T-helper 1 cell (primary cell): ENCODE measurements at places on chromosomes 16 and 17.

- DNase-seq = no peak
Measured at GRCh38 chr17:43713494-43714162, 45.0 kb downstream of the SOST start.

DNA sequence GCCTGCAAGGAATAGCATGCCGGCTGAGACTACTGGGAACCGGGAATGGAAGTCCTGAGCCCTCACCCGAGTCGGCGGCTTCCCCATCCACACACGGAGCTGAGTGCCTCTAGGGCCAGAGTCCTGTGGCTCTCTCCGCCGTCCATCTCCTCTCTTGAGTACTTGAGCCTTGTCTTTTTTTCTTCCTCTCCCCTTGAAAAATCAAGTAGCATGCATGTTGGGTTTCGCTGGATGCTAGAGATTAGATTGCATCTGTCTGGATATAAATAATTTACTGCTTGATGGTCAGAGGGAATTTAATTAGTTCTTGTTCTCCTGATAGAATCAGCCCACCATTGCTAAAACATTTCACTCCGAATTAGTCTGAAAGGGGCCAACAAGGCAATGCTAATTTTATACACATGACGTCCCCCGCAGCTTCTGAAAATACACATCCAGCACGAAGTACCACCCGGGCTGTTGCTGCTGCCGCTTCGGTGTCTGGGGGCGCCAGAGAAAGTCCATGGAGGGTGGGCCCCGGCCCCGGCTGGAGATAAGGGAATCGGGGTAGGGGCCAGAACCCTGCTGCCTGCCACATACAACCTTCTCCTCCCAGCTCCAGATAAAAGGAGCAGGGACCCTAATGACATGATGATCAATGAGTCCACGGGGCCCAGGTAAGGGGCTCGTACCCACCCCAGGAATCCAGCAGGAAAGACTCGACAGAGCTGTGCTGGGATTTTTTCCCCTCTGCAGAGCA, 48.5 kb downstream of the RBFOX3 start:
- DNase-seq = no peak

GRCh38 chr16:88618182-88618955, 20.0 kb upstream of the IL17C start:
- DNase-seq = no peak

DNA sequence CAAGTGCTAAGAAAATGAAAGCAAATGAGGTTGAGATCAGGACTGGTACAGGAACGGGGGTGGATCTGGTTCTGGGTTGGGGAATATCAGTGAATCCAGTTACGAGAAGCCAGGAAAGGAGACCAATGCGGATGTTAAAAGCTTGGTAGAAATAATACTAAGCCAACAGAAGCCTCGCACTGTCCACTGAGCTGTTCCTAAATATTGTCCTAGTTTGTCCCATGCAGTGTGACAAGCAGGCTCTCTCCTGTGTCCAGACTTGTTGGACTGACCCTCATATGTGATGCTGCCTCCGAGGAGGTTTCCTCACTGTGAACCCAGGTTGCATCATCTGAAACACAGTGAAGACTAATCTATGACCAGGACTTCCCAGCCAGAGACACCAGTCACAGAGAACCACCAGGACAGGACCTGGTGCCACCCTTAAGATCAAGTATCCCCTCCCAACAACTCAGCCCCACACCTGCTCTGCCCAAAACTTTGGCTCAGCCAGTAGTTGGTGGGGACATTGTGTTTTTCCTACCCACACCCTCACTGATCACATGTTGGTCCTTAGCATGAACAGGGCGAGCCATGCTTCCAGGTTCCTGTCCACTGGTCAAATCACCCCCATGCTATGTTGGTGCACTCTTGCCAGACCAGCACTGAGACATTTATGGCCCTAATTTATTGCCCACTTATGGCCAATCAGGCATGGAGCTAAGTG, 32.7 kb upstream of the SCNN1B start:
- DNase-seq = no peak

DNA sequence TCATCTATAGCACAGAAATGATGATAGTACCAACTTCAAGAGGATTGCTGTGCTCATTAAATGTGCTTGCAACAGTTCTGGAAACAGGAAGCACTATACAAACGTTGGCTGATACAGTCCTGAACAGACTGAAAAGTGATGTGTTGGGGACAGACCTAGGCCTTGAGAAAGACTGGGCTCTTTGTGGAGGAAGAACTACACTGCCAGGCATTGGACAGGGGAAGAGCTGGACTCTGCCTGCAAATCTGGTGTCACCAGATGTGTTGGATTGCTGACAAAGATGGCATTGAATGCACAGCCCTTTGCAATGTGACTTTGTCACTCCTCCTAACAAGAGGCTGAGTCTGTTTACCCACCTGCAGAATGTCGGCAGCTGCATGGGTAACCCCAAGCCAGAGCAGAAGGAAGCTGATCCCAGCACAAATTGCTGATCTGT, 12.4 kb upstream of the ST6GALNAC2 start:
- DNase-seq = no peak

- no peak for DNase-seq
Measured at GRCh38 chr17:72119873-72120641, 763 bp upstream of the SOX9 start.

DNA sequence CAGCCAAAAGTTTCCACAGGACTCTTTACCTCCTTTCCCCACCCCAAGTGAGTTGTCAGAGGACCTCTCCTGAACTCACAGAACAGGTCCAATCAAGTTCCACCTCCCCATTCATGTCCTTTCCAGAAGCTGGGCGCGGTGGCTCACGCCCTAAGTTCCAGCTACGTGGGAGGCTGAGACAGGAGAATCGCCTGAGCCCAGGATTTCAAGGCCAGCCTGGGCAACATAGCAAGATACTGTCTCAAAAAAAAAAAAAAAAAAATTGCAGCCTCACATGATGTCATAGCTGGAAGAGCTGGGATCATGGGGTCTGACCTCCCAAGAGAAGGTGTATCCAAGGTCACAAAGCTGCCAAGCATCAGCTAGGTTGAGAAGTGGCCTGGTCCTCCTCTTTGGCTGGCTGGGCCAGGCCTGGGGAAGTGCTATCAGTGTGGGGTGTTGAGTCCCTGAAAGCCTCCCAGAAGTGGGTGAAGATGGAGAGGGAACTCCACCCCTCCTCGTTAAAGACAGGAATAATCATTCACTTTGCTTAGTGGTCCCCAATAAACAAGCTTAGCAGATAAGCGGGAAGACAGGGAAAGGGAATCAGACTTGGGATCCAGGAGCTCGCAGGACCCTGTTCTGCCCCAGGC, 5.5 kb upstream of the MNT start:
- DNase-seq = no peak

DNA sequence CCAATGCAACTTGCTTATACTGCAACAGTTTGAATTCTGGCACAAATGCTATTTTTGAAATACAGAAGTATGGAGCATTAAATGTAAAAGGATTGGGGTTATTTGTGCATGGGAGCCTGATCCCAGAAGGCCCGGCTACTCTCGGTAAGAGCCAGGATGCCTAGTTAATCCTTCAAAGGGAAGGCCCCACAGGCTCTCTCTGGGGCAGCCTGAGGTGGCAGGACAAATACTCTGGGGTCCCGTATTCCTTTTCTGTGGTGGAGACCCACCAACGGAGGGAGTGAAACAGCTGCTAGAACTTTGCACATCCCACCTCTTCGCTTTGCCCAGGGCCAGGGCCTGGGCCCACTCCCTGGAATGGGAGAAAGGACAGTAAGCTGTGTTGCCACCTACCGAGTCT, 30.4 kb downstream of the ERN1 start:
- DNase-seq = no peak

- no peak for DNase-seq
Measured at GRCh38 chr17:79242873-79243602, 168.4 kb downstream of the ENGASE start.

- no peak for DNase-seq
Measured at GRCh38 chr16:4729876-4730275, 4.2 kb downstream of the ANKS3 start.

- DNase-seq = no peak
Measured at GRCh38 chr17:76088041-76088867, 9.3 kb downstream of the ZACN start.

GRCh38 chr16:85125570-85126393, 13.5 kb upstream of the CIBAR2 start:
- no peak for DNase-seq

GRCh38 chr17:18954321-18954720, 2.4 kb downstream of the SLC5A10 start:
- DNase-seq = no peak

GRCh38 chr17:60579551-60579950, 20.4 kb upstream of the PPM1D start:
- no peak for DNase-seq

DNA sequence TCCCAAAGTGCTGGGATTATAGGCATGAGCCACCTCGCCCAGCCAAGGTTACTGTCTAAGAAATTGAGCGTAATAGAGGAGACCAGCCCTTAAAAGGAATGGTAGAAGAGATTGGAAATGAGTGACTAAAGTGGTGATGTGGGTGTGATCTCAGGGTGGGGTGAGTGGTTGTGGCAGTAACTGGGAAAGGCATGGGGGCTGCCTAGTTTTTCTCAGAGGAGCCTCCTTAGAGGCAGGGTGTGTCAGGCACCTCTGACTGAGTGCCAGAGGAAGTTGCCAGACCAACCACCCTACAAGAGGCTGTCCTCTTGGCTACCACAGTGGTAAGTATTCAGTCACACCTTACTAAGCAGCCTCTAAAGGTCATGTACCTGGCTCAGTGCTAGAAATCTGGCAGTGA, 8.9 kb downstream of the DUS2 start:
- DNase-seq = no peak

DNA sequence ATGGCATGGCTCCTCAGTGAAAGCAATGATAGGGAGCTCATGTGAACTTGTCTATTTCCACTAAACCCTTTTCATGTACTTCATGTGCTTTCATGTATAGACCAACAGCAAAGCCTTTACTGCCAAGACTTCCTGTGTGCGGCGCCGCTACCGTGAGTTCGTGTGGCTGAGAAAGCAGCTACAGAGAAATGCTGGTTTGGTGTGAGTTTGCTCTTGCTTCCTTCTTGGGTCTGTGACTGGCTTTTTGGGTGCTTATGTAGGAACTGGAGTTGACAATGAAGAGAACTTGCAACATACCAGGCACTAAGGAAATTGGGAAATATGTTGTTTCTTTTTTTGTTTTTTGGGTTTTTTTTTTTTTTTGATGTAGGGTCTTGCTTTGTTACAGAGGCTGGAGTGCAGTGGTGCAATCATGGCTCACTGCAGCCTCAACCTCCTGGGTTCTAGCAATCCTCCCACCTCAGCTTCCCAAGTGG, 5.7 kb downstream of the SNX11 start:
- DNase-seq = no peak

DNA sequence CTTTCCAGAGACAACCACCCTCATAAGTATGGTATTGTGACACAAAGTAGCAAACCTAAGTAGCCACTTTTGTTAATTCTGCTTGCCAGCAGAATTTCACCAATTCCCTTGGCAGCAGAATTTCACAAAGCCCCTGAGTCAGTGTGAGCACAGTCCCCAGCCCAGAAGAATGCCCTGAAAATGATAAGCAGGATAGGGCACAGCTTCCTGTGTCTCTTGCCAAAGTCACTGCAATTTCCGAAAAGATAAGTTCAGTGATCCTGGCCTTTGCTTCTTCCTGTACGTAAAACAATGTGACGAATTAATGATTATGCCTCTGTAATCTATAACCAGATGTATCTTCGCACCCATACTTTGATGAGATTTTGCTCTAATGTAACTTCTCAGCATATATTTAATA, 16.0 kb upstream of the WIPF2 start:
- DNase-seq = no peak

GRCh38 chr17:34788696-34789095, 172.6 kb downstream of the CCT6B start:
- DNase-seq = no peak

DNA sequence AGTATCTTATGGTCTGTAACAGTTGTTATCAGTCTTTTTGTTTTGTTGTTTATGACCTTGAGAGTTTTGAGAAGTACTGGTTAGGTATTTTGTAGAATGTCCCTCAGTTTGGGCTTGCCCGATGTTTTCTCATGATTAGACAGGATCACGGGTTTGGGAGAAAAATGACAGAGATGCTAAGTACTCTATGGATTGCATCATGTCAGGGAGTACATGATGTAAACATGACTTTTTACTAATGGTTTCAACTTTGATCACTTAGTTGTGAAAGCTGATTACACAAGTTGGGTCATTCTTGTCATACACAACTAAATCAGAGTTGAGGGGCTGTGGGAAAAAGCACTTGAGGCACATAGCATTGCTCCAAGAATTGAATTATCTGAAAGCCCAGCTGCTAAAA, 94.7 kb upstream of the SIAH1 start:
- no peak for DNase-seq

DNA sequence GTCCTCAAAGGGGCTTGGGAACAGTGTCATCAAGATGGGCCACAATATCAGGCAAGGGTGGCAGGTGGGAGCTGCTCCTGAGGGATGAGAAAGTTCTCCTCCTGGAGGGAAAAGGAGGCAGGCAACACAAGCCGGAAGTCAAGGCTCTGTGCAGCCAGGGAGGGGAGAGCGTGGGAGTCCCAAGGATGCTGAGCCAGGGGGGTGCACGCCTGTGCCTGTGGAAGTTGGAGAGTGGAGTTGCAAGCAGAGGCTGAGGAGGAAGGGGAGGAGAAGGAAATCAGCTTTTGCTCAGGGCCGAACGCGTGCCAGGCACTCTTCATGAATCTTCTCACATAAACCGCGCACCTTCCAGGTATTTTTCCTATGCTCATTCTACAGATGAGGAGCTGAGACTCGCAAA, 7.4 kb upstream of the SLC13A2 start:
- DNase-seq = no peak

GRCh38 chr17:36506831-36507230, 20.4 kb downstream of the ZNHIT3 start:
- no peak for DNase-seq

GRCh38 chr17:6352016-6352415, 82.9 kb downstream of the AIPL1 start:
- DNase-seq = no peak

DNA sequence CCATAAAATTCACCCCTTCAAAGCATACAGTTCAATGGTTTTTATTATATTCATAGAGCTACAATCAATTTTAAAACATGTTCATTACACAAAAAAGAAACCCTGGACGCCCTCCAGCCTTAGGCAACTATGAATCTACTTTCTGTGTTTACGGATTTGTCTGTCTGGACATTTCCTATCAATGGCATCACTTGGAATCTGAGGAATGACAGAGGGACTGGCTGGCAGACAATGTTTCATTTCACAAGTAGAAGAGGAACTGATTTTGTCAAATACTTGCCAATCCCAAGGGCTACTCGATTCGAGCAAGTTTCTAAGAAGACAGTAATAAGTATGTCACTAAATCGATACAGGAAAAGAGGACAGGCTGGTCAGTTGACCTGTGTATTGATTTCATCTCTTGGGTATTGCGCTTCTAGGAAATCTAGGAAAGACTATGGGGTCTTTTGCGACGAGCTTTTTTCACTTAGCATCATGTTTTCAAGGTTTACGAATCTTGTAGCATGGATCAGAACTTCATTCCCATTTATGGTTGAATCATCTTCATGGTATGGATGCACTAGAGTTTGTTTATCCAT, 56.6 kb downstream of the RGS9 start:
- DNase-seq = no peak

DNA sequence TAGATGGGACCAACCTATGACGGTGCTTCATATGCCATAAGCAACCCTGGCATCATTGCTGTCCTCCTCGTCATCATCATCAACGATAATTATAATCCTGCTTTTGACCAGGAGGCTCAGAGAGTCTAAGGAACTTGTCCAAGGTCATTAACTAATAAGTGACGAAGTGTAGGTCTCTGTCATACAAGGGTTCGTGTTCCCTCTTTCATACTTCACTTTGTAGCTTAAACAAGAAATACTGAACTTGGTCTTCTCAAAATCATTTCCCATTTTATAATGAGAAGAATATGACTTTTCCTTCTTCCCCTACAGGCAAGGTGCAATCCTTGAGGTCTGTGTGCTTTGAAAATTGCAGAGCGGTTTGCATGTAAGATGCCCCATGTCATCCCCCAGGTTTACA, 31.2 kb upstream of the PIK3R6 start:
- DNase-seq = no peak
